Right renal pelvis (tissue), 4 donors: ENCODE measurements at places on chromosomes 3 and 15. TPM values are rescaled to one million over a fixed set of nuclear protein-coding genes. Genes with fewer than 3 reads are reported as not detected.

SUCNR1 gene
- 8.2 TPM for polyA plus RNA-seq

POPDC2 gene
- 4.7 TPM for polyA plus RNA-seq

ONECUT1 gene
- not detected for polyA plus RNA-seq

PGBD4 gene
- 2.2 TPM for polyA plus RNA-seq

ATP13A5 gene
- 0.08 TPM for polyA plus RNA-seq

GXYLT2 gene
- 12.2 TPM for polyA plus RNA-seq

ACTC1 gene
- polyA plus RNA-seq = 1.2 TPM

IMPG2 gene
- 0.50 TPM for polyA plus RNA-seq

TMEM45A gene
- 24.4 TPM for polyA plus RNA-seq

MYRIP gene
- 2.4 TPM for polyA plus RNA-seq

DAZL gene
- polyA plus RNA-seq = 0.01 TPM

MB21D2 gene
- polyA plus RNA-seq = 18.4 TPM

ATP10A gene
- polyA plus RNA-seq = 2.6 TPM

CTXND1 gene
- polyA plus RNA-seq = 10.4 TPM

CHRM5 gene
- polyA plus RNA-seq = 0.13 TPM

SLC15A2 gene
- polyA plus RNA-seq = 15.5 TPM

GOLGA6L7 gene
- polyA plus RNA-seq = 0.32 TPM

CD86 gene
- 1.8 TPM for polyA plus RNA-seq

TGM4 gene
- polyA plus RNA-seq = not detected

NR1I2 gene
- polyA plus RNA-seq = 0.73 TPM

FEZF2 gene
- not detected for polyA plus RNA-seq

PIGB gene
- polyA plus RNA-seq = 21.1 TPM

SI gene
- not detected for polyA plus RNA-seq
